ENCODE measurements at places on chromosomes 12 and 14. TPM values are rescaled to one million over a fixed set of nuclear protein-coding genes. Genes with fewer than 3 reads are reported as not detected.

BHLHE41 gene
- total RNA-seq = 5.8 TPM

OTX2 gene
- total RNA-seq = 0.22 TPM

NANOG gene
- not detected for total RNA-seq

PIK3C2G gene
- 8.4 TPM for total RNA-seq

MAP3K9 gene
- 27.4 TPM for total RNA-seq

RAD51AP1 gene
- total RNA-seq = 20.7 TPM

LRP1 gene
- total RNA-seq = 96.4 TPM

CEP170B gene
- 51.5 TPM for total RNA-seq

NT5DC3 gene
- 16.3 TPM for total RNA-seq

DNA sequence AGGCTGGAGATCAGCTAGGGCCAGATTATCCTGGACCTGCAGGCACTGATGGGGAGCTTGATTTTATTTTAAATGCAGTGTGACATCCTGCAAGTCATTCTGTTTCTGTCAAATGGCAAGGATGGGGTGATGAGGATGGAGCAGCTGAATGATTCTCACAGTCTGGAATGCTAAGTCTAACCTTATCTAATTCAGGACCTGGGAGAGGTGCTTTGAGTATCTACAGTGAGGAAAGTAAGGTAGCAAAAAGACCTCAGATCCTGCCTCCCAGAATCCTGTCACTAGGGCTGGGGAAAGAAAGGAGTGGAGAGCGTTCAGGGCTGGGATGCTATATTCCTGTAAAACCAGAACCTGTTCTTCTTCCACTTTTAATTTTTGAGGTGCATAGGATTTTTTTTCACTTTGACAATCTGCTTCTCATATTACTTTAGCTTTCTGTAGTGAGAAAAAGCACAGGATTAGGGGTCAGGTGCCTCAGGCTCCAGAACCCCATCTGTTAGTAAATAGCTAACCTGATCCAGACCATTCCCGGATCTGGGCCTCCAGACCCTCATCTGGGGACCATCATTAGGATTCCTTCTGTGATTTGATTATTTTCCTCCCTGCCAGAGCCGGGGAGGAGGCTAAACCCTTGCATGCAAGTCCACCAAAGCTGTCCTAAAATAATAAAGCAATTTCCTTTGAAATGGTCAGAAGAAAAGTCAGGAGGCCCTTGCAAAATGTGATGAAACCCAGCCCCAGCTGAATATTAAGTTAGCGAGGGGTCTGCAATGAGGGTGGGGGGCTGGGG lies 54.7 kb downstream of the ASCL1 start:
- no peaks in the 10 kb centered on the region for H3K36me3 ChIP-seq
- H3K27ac ChIP-seq = no peak overlapping the region
- H3K4me1 ChIP-seq = peaks cover 8% of the 10 kb centered on the region
- peak overlapping the region; percentile 20 for H3K4me3 ChIP-seq

- peaks cover 38% of the 10 kb centered on the region for H3K4me1 ChIP-seq
- H3K4me3 ChIP-seq = peak overlapping the region; percentile 41
- no peaks in the 10 kb centered on the region for H3K36me3 ChIP-seq
- H3K27ac ChIP-seq = no peak overlapping the region
Measured at GRCh38 chr12:106767954-106768822, 6.3 kb upstream of the RIC8B start.

DNA sequence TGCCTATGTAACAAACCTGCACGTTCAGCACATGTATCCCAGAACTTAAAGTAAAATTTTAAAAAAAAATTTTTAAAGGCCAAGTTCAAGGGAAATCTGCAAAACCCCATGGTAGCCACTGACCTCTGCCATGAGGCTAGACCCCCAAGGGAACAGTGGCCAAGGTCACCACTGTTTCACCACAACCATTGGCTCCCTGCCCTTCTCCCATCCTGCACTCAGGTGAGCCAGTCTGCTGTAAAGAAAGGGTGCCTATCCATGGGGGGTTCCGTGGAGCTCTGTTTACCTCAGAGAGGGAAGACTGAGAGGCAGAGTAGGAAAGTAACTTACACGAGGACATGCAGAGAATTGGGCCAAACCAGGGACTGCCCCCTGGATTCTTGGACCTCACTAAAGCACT lies 38.6 kb downstream of the VWF start:
- H3K27me3 ChIP-seq = peaks cover 2% of the 10 kb centered on the region
- H3K27ac ChIP-seq = peak overlapping the region; percentile 3
- peaks cover 30% of the 10 kb centered on the region for H3K4me1 ChIP-seq

DNA sequence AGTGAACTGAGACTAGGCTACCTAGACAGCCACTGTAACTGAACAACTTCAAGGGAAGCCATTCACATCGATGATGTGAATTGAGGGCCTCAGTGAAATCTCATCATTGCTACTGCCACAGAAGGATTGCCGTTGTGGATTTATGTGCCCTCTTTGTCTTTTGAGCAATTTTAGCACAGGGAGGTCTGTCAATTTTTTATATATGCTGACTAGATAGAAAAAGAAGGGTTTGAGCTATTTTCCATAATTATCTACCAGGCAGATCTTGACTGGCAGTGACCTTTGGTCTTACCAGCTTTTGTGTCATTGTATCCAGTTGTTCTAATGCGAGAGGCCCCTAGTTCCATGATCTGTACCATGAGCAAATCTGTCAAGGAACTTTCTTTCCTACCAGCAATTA lies 179.4 kb downstream of the ERC1 start:
- no peak for DNase-seq
- no peaks in the 10 kb centered on the region for H3K27me3 ChIP-seq
- no peak overlapping the region for H3K27ac ChIP-seq
- peaks cover 29% of the 10 kb centered on the region for H3K36me3 ChIP-seq

GRCh38 chr14:70289138-70289537 lies 70.3 kb downstream of the COX16 start:
- no peaks in the 10 kb centered on the region for H3K4me1 ChIP-seq
- H3K4me3 ChIP-seq = no peak overlapping the region
- H3K27me3 ChIP-seq = peaks cover 9% of the 10 kb centered on the region
- H3K36me3 ChIP-seq = no peaks in the 10 kb centered on the region
- DNase-seq = no peak

DNA sequence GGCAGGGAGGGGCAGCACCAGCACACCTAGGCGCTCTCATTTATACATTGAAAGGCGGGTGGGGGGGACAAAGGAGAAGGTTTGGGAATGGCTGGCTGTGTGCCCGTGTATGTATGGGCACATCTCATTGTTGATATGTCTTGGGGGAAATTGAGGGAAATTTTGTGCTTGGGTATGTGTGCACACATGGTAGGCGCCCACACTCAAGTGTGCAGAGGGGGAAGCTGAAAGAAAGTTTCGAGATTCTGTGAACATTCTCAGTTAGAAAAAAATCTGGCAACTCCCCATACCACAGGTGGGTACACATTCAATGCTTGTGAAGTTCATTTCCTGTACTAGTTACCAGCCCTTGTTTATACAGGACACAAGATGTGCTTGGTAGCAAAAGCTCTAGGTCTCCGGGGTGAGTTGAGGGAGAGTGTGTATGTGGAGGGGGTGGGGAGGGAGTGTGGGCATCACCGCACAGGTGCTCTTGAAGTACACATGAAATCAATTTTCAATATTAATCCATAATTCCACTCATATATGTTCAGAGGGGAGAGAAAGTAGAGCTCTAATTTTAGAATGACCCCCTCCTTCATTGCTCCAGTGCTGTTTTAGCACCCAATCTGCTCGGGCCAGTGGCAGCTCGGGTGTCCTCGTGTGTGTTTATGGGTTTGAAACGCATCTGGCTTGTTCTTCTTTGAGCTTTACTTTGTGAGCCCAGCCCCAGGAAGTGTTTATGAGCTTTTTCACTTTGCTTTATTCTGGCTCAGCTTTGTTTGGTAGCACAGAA lies 286.0 kb downstream of the ZFP36L1 start:
- H3K4me1 ChIP-seq = peaks cover 77% of the 10 kb centered on the region
- no peak overlapping the region for H3K4me3 ChIP-seq
- peak overlapping the region; percentile 73 for H3K27ac ChIP-seq
- H3K36me3 ChIP-seq = peaks cover 9% of the 10 kb centered on the region
- H3K27me3 ChIP-seq = no peaks in the 10 kb centered on the region

GRCh38 chr12:135138-135537 lies 68.6 kb downstream of the IQSEC3 start:
- peaks cover 11% of the 10 kb centered on the region for H3K4me1 ChIP-seq
- peaks cover 41% of the 10 kb centered on the region for H3K27me3 ChIP-seq
- no peak overlapping the region for H3K27ac ChIP-seq
- H3K4me3 ChIP-seq = no peak overlapping the region
- no peak for DNase-seq

- no peak for DNase-seq
- H3K36me3 ChIP-seq = no peaks in the 10 kb centered on the region
- no peak overlapping the region for H3K27ac ChIP-seq
- no peaks in the 10 kb centered on the region for H3K4me1 ChIP-seq
- peaks cover 3% of the 10 kb centered on the region for H3K27me3 ChIP-seq
Measured at GRCh38 chr14:40909906-40910305, 696.8 kb upstream of the LRFN5 start.

DNA sequence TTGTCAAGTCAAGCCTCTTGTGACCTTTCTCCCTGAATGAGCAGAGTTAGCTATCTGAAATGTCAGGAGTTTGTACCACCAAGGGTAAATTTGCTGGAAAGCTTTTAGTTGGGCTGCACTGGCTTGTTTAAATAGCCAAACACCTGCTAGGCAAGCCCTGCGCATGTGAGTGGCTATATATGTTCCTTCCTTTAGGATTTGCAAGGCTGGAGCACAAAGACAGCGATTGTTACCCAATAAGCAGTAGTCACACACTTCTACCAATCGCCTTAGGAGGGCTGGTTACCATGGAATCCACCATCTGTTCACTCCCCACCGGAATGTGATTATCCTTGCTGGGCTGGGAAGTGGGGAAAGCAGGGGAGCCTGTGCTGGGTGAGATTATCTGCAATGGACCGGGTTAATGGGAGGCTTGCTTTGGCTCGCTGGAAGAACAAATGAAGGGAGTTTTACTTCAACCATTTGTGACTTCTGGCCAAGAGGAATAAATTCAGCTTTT lies 102.5 kb downstream of the FGD4 start:
- peak; percentile 70 for DNase-seq
- H3K36me3 ChIP-seq = peaks cover 7% of the 10 kb centered on the region
- H3K4me3 ChIP-seq = peak overlapping the region; percentile 87
- H3K27ac ChIP-seq = peak overlapping the region; percentile 82
- peaks cover 12% of the 10 kb centered on the region for H3K4me1 ChIP-seq
- H3K27me3 ChIP-seq = no peaks in the 10 kb centered on the region

DNA sequence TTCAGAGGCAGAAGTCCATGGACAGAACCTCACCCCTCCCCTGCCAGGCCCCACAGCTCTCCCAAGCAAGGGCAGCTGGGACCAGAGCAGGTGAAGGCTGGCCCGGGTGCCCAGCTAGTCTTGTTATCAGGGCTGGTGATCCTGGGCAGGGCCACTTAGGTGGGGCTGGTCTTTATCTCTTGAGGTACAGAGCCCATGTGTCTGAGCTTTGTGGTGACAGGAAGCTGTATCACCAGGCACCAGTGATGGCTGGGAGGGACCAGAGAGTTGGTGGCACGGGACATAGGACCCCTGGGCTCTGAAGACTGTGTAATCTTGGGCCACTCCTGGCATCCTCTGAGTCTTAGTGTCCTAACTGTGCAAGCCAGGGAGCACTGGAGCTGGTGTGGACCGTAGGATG lies 12.8 kb upstream of the HPD start:
- peaks cover 6% of the 10 kb centered on the region for H3K4me1 ChIP-seq
- H3K36me3 ChIP-seq = no peaks in the 10 kb centered on the region
- H3K27ac ChIP-seq = no peak overlapping the region
